ENCODE measurements at places on chromosomes 4 and X. TPM values are rescaled to one million over a fixed set of nuclear protein-coding genes. Genes with fewer than 3 reads are reported as not detected.

- DNase-seq: no peak
- no peaks in the 10 kb centered on the region for H3K36me3 ChIP-seq
- H3K27me3 ChIP-seq: peaks cover 2% of the 10 kb centered on the region
- no peak overlapping the region for H3K27ac ChIP-seq
Observed at GRCh38 chr4:182478475-182478874, 235.3 kb downstream of the TENM3 start.

DNA sequence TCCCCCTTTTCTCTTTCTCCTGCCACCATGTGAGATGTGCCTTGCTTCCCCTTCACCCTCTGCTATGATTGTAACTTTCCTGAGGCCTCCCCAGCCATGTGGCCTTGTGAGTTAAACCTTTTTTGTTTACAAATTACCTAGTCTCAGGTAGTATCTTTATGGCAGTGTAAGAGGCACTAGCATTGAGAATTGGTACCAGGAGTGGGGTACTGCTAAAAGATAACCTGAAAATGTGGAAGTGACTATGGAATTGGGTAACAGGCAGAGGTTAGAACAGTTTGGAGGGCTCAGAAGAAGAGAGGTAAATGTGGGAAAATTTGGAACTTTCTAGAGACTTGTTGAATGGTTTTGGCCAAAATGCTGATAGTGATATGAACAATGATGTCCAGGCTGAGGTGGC, 182.0 kb downstream of the CHM start:
- no peak for DNase-seq
- peaks cover 37% of the 10 kb centered on the region for H3K36me3 ChIP-seq
- no peaks in the 10 kb centered on the region for H3K27me3 ChIP-seq
- H3K4me3 ChIP-seq: no peak overlapping the region

GRCh38 chr4:94968493-94968892, 210.7 kb downstream of the BMPR1B start:
- no peak overlapping the region for H3K4me3 ChIP-seq
- no peaks in the 10 kb centered on the region for H3K27me3 ChIP-seq
- DNase-seq: no peak
- H3K36me3 ChIP-seq: no peaks in the 10 kb centered on the region
- H3K27ac ChIP-seq: no peak overlapping the region

DNA sequence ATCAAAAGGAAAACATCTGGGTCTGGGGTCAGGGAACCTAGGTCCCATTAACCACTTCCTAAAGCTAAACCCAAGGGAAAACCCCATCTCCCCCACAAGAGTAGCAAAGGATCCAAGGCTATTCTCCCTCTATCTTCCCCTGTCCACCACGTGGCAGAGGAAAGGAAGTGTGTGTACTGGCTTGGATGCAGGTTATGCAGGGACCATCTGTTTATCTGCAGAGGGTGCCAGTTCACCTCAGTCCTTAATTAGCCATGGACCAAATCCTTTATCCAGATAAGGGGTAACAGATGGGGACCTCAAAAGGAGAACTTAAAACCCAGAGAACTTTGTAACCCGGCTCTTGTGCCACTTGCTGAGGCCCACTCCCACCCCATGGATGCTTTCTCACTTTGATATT, 135.3 kb downstream of the ZNF518B start:
- no peaks in the 10 kb centered on the region for H3K36me3 ChIP-seq
- no peaks in the 10 kb centered on the region for H3K27me3 ChIP-seq
- no peaks in the 10 kb centered on the region for H3K4me1 ChIP-seq
- H3K4me3 ChIP-seq: no peak overlapping the region
- H3K27ac ChIP-seq: no peak overlapping the region

- no peaks in the 10 kb centered on the region for H3K27me3 ChIP-seq
- no peaks in the 10 kb centered on the region for H3K4me1 ChIP-seq
- H3K4me3 ChIP-seq: no peak overlapping the region
- H3K27ac ChIP-seq: no peak overlapping the region
- H3K36me3 ChIP-seq: no peaks in the 10 kb centered on the region
- DNase-seq: no peak
Observed at GRCh38 chr4:156946516-156947424, 24.8 kb downstream of the PDGFC start.

DNA sequence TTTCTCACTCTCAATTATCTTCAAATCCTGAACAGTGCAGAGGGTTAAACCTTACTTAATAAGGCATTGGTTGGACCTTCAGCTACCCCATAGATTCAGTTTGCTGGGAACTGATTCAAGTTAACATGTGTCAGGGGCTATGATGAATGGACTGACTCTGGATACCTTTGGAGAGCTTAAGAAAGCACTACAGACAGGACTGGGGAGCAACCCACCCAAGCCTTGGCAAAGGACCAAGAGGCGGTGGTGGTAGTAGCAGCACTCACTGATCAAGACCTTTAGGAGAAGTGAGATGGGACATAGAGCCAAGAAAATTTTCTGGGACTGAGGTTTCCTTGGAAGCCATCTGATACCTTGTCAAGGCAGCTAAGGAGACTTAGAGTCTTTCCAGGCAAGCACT, 43.0 kb upstream of the TAPT1 start:
- peaks cover 6% of the 10 kb centered on the region for H3K27me3 ChIP-seq
- H3K27ac ChIP-seq: no peak overlapping the region
- no peaks in the 10 kb centered on the region for H3K4me1 ChIP-seq
- no peak for DNase-seq

DNA sequence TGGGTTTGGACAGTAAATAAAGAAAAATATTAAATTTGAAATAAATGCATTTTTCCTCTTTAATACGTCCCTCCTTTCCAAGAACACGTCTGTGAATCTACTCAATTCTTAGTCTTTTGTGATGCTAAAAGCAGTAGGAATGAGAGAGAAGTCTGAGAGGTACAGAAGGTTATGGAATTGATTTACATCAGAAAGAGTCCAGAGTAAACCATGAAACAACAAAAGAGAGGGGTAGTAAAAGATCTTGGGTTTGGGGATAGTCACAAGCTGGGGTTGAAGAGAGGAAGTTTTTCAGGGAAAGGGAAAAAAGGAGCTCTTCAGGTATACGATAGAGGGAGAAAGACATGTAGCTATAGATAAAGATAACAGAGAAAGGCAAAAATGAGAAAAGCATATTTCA, 215.4 kb downstream of the RAB28 start:
- H3K27me3 ChIP-seq: no peaks in the 10 kb centered on the region
- no peaks in the 10 kb centered on the region for H3K4me1 ChIP-seq
- no peak for DNase-seq
- H3K4me3 ChIP-seq: no peak overlapping the region

GRCh38 chr4:82810176-82810575, 11.6 kb upstream of the SCD5 start:
- H3K4me3 ChIP-seq: no peak overlapping the region
- no peak for DNase-seq
- H3K27me3 ChIP-seq: peaks cover 4% of the 10 kb centered on the region

GRCh38 chr4:88967883-88968331, 89.1 kb downstream of the FAM13A start:
- no peaks in the 10 kb centered on the region for H3K36me3 ChIP-seq
- H3K27me3 ChIP-seq: peaks cover 6% of the 10 kb centered on the region
- no peak for DNase-seq
- H3K4me1 ChIP-seq: peaks cover 2% of the 10 kb centered on the region
- no peak overlapping the region for H3K4me3 ChIP-seq
- H3K27ac ChIP-seq: no peak overlapping the region

GRCh38 chr4:36753048-36753447, 471.6 kb downstream of the DTHD1 start:
- H3K27me3 ChIP-seq: no peaks in the 10 kb centered on the region
- no peaks in the 10 kb centered on the region for H3K4me1 ChIP-seq
- no peak for DNase-seq
- no peak overlapping the region for H3K4me3 ChIP-seq

DNA sequence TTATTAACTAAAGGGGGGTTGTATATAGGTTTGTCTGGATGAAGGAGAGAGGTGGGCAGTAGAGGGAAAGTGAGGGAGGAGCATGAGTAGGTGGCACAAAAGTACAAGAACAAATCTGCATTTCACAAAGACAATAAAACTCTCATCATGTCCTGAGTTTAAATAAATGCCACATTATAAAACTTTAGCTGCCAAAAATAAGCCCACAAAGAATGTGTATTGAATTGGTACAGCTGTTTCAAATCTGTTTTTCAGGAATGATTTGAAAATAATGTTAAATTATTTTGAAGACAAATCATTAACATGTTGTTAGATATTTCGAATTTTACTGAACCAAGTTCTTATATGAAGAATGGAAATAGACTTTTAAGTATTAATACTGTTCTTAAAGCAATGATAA, 5.8 kb downstream of the CNKSR2 start:
- H3K36me3 ChIP-seq: no peaks in the 10 kb centered on the region
- no peak for DNase-seq
- H3K4me1 ChIP-seq: peaks cover 11% of the 10 kb centered on the region
- no peak overlapping the region for H3K27ac ChIP-seq

DNA sequence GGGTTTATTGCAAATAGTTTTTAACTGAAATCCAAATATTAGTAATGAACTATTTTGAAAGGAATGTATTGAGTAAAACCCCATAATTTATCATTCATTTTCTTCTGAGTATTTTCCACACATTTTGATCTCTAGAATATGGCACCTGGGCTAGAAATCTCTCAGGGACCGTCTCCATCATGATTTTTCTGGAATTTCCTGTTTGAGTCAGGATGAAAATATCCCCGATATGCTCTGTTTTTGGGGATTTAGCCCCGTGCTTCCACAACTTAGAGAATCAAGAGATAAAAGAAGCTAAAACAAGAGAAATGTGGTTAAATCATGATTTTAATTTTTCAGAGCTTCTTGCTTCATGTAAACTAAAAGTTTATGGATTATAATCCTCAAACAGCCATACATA, 114.2 kb downstream of the SPCS3 start:
- no peak overlapping the region for H3K27ac ChIP-seq
- H3K36me3 ChIP-seq: no peaks in the 10 kb centered on the region
- H3K27me3 ChIP-seq: no peaks in the 10 kb centered on the region
- no peak overlapping the region for H3K4me3 ChIP-seq

- H3K27me3 ChIP-seq: no peaks in the 10 kb centered on the region
- no peak for DNase-seq
- H3K27ac ChIP-seq: no peak overlapping the region
Observed at GRCh38 chrX:75228854-75229253, 45.0 kb upstream of the UPRT start.

- no peaks in the 10 kb centered on the region for H3K4me1 ChIP-seq
- H3K4me3 ChIP-seq: no peak overlapping the region
- H3K27me3 ChIP-seq: peaks cover 2% of the 10 kb centered on the region
- DNase-seq: no peak
Observed at GRCh38 chr4:155738548-155738947, 20.3 kb upstream of the GUCY1B1 start.

DNA sequence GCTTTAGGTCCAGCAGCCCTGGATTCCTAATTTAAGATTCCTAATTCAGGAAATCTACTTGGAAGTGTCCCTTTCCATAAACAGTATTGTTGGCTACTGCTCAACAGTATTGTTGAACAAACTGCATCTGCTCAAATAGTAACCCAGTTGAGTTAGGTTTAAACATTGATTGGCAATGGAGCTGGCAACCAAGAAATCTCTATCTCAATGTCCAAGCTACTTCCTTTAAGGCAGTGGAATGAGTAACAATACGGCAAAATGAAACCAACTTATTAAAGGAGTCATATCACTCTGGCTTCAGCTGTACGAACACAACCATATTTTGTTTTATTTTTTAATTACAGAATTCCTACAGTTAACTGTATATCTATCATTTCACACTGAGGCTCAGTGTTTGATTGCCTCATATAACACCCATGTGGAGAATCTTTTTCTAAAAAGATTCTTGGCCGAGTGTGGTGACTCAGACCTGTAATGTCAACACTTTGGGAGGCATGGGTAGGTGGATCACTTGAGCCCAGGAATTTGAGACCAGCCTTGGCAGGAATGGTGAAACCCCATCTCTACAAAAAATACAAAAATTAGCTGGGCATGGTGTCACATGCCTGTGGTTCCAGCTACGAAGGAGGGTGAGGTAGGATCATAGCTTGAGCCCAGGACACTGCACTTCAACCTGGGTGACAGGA, 71.7 kb upstream of the IL13RA1 start:
- no peak overlapping the region for H3K4me3 ChIP-seq
- H3K4me1 ChIP-seq: no peaks in the 10 kb centered on the region
- no peak overlapping the region for H3K27ac ChIP-seq
- peaks cover 32% of the 10 kb centered on the region for H3K36me3 ChIP-seq
- no peaks in the 10 kb centered on the region for H3K27me3 ChIP-seq

UGT2A1 gene
- total RNA-seq: not detected

PDZD11 gene
- 30.0 TPM for total RNA-seq

PCDH10 gene
- total RNA-seq: not detected

CYBB gene
- not detected for total RNA-seq
